ENCODE measurements at places on chromosomes 1 and 21. TPM values are rescaled to one million over a fixed set of nuclear protein-coding genes. Genes with fewer than 3 reads are reported as not detected.

BRDT gene
- not detected for total RNA-seq

SLC2A1 gene
- 32.7 TPM for total RNA-seq

LINGO4 gene
- not detected for total RNA-seq

CAMK2N1 gene
- 0.87 TPM for total RNA-seq

IL19 gene
- total RNA-seq: not detected

DDAH1 gene
- total RNA-seq: 31.8 TPM

BCL2L15 gene
- under 0.01 TPM for total RNA-seq

TNFRSF1B gene
- total RNA-seq: 8.7 TPM

CATSPERE gene
- total RNA-seq: 1.6 TPM

TOE1 gene
- total RNA-seq: 12.9 TPM

INSRR gene
- total RNA-seq: not detected

ZYG11A gene
- total RNA-seq: under 0.01 TPM

TMEM81 gene
- 2.0 TPM for total RNA-seq

TMEM79 gene
- total RNA-seq: 0.44 TPM

Measured in lung microvascular endothelial cell (primary cell).